Stimulated activated CD8-positive, alpha-beta memory T cell treated with anti-CD3 and anti-CD28 coated beads, Interleukin-2, amount 100 ng/mL, for 48 hours (primary cell): ENCODE measurements at places on chromosomes 12 and 14.

- DNase-seq: peak; percentile 23
Measured at GRCh38 chr12:132429946-132430643, 59.9 kb upstream of the FBRSL1 start.

- DNase-seq: no peak
Measured at GRCh38 chr12:101571105-101571504, 23.7 kb upstream of the MYBPC1 start.

DNA sequence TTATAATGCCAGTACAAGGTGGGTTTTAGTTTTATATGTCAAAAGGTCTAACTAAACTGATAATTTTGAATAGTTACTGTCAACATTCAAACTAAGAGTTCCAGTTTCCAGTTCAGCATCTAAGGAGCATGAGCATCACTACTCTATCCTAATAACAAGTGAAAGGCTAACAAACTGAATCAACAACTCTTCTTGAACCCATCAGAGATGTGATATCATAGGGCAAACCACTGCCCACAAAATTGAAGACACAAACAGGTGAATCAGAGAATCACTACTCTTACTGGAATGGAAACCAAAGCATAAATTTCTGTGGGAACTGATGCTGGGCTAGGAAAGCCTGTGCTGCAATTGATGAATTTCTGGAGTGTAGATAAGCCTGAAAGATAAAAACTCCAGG, 140.7 kb upstream of the GRIP1 start:
- no peak for DNase-seq

- DNase-seq: no peak
Measured at GRCh38 chr12:121800694-121801594, 2.9 kb upstream of the SETD1B start.

DNA sequence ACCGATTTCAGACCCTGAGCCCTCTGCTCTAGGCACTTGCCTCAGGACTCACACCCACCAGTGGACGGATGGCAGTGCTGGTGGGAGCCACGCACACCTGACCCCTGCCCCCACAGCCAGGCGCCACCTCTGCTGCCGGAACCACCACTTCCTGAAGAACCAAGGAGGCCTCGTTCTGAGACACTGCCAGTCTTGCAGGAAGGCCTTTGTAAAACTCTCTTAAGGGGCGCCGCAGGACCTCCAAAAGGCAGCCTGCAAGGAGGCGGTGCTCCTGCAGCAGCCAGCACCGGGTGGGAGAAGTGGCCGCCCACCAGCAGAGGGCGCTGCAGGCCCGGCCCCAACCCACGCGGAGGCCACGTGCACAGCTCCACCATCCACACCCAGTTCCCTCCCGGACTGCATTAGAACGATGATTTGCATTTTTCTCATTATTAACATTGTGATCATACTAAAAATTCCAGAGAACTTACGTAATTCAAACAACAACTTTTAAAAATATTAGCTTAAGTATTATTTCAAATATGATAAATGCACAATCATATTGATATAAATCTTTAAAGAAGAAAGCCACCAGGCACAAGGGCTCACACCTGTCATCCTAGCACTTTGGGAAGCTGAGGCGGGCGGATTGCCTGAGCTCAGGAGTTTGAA, 12.8 kb downstream of the STX2 start:
- peak; percentile 69 for DNase-seq

DNA sequence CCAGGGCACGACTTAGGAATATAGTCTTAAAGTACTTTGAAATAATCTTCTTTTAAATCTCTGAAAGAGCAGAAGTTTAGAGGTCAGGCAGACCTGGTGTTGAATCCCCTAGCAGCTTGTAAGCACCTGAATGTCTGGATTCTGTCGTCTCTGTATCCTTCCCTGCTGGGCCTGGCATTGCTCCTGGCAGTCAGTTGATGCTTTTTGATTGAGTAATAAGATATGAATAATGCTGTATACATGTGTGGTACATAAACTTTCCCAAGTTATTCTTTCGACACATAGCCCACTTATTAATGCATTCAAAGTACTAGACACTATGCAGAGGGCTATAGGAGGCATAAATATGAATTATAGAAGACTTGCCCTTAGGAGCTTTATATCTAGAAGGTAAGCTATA, 31.4 kb downstream of the EVL start:
- no peak for DNase-seq

DNA sequence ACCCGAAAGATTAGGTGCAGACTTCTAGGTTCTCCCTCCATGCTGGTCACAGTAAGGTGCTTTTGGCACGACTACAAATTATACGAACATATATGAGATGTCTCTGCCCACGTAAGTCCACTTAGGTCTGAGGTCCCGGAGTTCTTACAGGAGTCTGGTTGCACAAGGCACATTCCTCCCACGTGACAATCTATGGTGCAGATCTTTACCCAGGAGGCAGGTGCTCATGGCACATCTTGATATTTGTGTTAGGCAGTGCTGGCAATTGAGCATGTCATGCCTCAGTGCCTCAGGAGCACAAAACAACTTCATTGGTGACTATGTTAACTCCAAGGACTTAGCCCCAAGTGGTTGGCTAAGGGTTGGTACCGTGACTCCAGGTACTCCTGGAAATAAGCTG, 92.0 kb upstream of the AMN1 start:
- no peak for DNase-seq

GRCh38 chr14:74469548-74470518, 23.3 kb downstream of the NPC2 start:
- DNase-seq: no peak

GRCh38 chr12:75632442-75632841, 121.0 kb upstream of the KRR1 start:
- no peak for DNase-seq

DNA sequence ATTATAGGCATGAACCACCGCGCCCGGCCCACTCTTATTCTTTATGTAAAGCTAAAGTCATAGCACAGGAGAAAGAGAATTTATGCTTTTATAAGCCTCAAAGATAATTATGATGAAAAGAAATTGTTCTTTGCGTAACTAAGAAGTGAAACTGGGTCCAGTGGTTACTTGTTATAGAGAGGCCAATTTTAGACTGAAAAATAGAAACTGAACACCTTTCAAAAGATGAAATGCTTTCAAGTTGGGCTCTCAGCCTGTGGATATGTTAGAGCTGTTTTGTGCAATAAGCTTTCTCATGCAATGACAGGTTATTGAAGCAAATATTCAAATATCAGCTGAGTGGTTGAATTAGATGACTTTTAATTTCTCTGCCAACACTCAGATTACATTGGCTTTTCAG, 7.9 kb downstream of the TMEM253 start:
- DNase-seq: no peak

- DNase-seq: no peak
Measured at GRCh38 chr12:12319451-12320183, 30.4 kb downstream of the MANSC1 start.

GRCh38 chr12:90042920-90043641, 334.4 kb upstream of the ATP2B1 start:
- no peak for DNase-seq

DNA sequence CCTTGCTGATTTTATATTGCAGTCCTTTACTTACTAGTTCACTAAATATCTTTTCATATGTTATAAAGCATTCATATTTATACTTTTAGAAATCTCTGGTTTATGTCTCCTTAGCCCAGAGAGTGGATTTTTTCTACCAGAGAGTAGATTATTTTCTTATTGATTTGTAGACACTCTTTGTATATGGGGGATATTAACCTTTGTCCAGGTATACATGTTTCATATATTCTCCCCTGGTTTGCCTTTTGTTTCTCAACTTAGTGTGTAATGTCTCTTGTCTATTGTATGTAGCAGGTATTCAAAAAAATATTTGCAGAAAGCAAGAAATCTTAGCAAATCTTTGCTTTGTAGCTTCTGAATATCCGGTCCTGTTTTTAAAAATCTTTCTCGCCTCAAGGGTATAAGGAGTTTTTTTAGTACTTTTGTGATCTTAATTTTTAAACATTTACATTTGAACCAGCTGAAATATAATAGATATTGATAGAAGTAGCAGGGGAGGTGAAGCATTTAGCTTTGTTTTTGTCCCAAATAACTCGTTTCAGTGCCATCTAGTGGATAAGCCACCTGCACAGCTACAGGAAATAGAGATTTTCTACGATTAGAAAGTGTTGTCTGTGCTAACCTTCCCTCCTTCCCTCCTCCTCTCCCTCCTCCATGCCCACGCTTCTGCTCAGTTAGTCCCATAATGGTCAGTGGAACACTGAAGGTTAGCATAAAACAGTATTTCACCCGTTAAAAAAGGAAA, 97.0 kb downstream of the PHETA1 start:
- no peak for DNase-seq

- DNase-seq: no peak
Measured at GRCh38 chr12:100069795-100070194, 72.9 kb downstream of the BLTP3B start.

DNA sequence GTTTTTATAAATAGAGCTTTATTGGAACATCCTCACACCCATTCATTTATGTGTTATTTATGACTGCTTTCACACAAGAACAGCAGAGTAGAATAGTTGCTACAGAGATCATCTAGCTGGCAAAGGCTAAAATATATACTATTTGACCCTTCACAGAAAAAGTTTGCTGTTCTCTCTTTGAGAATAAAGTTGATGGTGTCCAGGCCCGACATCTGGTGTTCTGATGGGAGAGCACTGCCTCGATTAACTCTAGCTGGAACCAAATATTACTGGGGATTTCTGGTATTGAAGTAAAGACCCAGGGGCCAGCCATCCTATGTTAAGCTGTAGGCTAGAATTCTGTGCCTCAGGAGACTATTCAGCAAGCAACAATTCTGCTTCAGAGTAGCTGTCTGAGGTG, 21.8 kb downstream of the FAM234B start:
- DNase-seq: no peak

DNA sequence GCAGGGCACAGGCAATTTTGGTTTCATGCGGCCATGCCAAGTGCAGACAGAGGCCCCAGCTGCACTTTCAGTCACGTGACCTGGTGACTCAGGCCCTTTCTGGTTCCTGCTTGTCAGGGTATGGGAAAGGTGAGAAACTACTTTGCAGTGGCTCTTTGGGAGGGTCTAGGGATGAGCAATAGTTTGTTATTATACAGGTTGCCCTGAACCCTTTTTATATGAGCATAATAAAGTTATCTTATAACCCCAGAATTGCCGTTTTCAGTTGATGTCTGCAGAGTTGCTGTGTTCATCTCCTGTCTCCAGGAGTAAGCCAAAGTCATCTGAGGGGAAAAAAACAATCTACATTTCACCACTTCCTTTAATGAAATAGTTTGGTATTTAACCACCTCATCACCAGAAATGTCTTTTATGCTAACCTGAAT, 30.9 kb upstream of the EMP1 start:
- DNase-seq: peak; percentile 70

- DNase-seq: no peak
Measured at GRCh38 chr12:104799458-104799857, 158.6 kb downstream of the SLC41A2 start.

- no peak for DNase-seq
Measured at GRCh38 chr12:57765698-57766463, 997 bp downstream of the CYP27B1 start.

DNA sequence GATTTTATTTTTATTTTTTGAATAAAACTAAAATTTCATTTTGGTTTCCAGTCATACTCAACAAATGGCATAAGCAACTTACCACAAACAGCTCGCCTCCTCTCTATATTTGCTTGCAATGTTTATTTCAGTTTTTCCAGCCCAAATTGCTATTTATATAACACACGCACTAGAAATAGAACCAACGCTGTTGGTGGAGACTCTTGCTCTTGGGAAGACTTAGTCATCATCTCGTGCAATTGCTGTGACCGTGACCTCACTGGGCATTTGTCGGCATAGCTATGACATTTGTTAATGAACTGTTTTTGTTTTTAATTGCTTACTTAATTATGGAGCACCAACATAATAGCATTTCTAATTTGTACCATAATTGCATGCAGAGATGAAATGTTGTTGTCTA, 153.1 kb upstream of the OTX2 start:
- DNase-seq: no peak

DNA sequence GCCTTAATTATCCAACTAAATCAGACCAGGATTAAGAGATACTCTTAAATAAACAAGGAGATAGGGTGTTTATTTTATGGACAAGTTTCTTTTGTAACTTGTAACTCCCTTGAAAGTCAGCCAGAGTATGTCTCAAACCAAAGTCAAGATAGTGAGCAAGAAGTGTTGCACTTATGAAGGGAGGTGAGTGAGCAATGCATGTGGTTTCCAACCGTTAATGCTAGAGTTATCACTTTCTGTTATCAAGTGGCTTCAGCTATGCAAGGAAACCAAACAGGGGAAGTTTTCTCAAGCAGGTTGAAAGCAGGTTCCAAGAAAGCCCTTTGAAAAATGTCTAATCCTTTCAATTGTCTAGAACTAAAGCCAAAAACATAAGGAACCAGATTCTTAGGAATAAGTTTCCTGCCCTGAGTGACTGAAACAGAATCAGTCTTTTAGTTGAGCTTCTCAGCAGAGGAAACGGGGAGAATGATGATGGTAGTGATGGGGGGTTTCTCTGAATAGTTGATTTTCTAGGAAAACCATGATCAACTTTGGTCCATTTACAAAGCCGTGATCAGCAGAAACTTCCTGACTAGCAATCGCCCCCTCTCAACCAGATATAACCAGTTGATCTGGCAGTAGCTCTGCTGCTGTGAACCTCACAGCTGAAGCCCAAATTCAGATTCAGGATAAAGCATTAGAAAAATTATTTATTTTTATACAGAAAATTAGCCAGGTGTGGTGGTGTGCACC, 128.4 kb downstream of the DAD1 start:
- DNase-seq: no peak

GRCh38 chr14:99393059-99393655, 87.5 kb downstream of the SETD3 start:
- DNase-seq: no peak

GRCh38 chr12:4293299-4293965, 19.9 kb downstream of the CCND2 start:
- peak; percentile 46 for DNase-seq

GRCh38 chr14:57609192-57610075, 115.8 kb upstream of the CCDC198 start:
- no peak for DNase-seq

DNA sequence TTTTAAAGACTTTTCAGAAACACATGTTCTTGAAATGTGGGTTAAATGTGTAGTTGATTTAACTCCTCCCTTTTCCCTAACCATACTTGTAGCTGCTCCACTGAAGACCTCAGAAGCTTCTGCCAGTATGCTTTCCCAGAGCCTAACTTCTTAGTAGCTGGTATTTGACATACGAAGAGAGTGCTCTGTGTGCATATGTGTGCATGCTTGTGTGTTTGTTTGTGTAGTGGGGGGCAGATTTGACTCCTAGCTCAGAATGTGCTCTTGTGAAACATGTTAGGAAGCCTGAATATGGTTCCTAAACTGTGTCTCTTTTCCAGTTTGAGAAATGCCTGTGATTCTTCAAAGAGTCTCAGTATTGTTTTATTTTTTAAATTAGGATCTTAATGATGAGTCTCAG, 420.4 kb downstream of the PCNX1 start:
- no peak for DNase-seq

GRCh38 chr14:84029720-84030119, 1500.2 kb upstream of the FLRT2 start:
- DNase-seq: no peak

GRCh38 chr12:94258593-94258992, 110.2 kb downstream of the PLXNC1 start:
- no peak for DNase-seq

- no peak for DNase-seq
Measured at GRCh38 chr14:30267141-30267540, 291.8 kb upstream of the G2E3 start.

- no peak for DNase-seq
Measured at GRCh38 chr12:56522411-56523193, 982 bp downstream of the RBMS2 start.
